ENCODE measurements at places on chromosomes 5 and 9. TPM values are rescaled to one million over a fixed set of nuclear protein-coding genes. Genes with fewer than 3 reads are reported as not detected.

Gene NSA2
- 203 TPM for total RNA-seq

Gene ROPN1L
- 0.40 TPM for total RNA-seq

DNA sequence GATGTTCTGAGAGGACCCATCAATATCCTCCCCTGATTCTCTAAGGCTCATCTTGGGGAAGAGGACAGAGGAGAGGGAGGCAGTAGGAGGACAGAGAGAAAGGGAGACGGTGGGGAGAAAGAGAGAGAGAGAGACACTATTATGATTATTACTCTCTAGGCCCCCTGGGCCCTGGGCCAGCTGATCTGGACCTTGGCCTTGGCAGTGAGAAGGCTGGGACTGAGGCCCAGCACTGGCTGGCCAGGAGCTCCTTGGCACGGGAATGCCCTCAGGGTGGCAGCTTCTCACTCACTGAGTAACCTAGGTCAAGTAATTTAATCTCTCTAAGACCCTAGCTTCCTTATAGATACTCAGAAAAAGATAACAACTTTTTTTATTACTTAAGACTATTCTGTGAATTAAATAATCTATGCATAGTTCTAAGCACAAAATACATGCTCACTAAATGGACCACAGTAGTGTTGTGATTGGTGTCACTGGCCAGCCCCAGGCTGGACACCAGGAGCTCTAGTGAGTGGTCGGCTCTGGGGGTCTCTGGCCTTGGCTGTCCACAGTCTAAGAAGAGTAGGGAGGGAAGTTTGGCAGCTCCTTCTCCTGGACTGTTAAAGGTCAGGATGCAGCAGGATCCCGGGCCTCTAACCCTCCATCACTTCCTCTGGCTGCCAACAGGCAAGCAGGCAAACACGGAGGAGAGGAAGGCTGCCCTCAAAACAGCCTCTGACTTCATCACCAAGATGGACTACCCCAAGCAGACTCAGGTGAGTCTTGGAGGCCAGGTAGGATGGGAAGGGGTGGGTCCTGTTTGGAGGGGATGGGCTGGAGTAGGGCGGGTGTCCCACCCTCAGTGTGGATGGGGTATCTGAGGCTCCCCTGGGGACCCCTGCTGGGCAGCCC, 50.0 kb downstream of the GSN start:
- H3K4me3 ChIP-seq: no peak overlapping the region
- H3K27me3 ChIP-seq: no peaks in the 10 kb centered on the region
- DNase-seq: no peak
- peaks cover 16% of the 10 kb centered on the region for H3K36me3 ChIP-seq

GRCh38 chr5:173753307-173754168, 134.6 kb upstream of the CPEB4 start:
- no peaks in the 10 kb centered on the region for H3K36me3 ChIP-seq
- H3K4me1 ChIP-seq: no peaks in the 10 kb centered on the region
- H3K27ac ChIP-seq: no peak overlapping the region
- no peak overlapping the region for H3K4me3 ChIP-seq

DNA sequence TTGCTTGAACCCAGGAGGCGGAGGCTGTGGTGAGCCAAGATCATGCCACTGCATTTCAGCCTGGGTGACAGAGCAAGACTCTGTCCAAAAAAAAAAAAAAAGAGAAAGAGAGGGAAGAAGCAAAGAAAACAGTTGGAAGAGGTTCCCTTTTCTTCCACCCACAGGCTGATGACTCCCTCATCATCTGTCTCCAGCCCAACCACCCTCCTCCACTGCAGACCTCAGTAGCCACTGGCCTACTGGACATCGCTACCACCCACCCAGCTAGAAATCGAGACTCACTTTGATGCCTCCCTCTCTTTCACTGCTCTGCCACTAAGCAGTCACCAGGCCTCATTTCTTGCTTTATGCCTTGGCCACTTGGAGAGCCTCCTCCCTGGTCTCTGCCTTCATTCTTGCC, 71.2 kb downstream of the NIPSNAP3B start:
- no peak overlapping the region for H3K27ac ChIP-seq
- no peak for DNase-seq
- peaks cover 20% of the 10 kb centered on the region for H3K4me1 ChIP-seq
- no peaks in the 10 kb centered on the region for H3K27me3 ChIP-seq

- DNase-seq: no peak
- no peaks in the 10 kb centered on the region for H3K27me3 ChIP-seq
- no peak overlapping the region for H3K4me3 ChIP-seq
- H3K36me3 ChIP-seq: no peaks in the 10 kb centered on the region
- peaks cover 26% of the 10 kb centered on the region for H3K4me1 ChIP-seq
- no peak overlapping the region for H3K27ac ChIP-seq
Measured at GRCh38 chr9:72665421-72665820, 144.0 kb downstream of the TMC1 start.

All from Calu3 (cell line).